ENCODE measurements at places on chromosomes 5 and 9.

- peak; percentile 80 for DNase-seq
Measured at GRCh38 chr9:128341435-128341849, 1.1 kb downstream of the SLC27A4 start.

- no peak for DNase-seq
Measured at GRCh38 chr9:16119261-16120230, 566.7 kb downstream of the CCDC171 start.

DNA sequence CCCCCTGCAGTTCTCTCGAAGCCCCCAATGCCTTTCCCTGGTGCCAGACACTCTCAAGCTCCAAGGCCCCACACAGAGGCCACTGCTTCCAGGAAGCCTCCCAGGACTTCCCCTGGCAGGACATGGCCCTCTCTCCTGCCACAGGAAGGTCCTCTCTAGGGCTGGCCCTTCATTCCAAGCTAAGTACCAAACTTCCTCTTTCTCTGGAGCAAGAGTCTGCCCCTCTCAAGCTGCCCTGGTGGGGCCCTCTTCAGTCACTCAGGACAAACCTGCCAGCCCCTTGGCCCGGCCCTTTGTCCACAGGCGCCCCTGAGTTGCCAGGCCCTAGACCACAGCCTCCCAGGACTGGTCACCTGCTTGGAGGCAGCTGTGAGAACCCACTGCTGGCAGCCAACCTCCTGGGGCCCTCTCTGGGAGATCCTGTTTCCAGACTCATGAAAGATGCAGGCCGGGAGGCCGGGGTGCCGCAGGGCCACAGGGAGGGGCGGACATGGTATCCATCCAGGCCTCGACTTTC lies 6.6 kb downstream of the NINJ1 start:
- DNase-seq = no peak

DNA sequence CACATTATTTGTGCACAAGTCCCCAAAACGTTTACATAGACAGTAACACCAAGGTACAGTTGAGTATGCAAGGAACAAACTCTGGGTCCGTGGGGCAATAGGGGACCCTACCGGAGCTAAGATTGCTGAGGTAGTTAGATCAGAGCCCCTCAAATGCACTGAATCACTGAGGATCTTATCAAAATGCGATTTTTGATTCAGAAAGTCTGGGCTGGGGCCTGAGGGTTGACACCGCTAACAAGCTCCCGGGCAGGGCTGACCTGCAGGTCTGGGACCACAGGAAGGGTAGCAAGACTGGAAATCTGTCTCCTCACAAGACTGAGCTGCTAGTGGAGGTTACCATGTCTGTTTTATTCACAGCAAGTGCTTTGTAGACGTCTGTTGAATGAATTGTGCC lies 1.8 kb upstream of the IL3 start:
- no peak for DNase-seq

GRCh38 chr5:128199104-128199503 lies 115.5 kb downstream of the SLC12A2 start:
- no peak for DNase-seq

DNA sequence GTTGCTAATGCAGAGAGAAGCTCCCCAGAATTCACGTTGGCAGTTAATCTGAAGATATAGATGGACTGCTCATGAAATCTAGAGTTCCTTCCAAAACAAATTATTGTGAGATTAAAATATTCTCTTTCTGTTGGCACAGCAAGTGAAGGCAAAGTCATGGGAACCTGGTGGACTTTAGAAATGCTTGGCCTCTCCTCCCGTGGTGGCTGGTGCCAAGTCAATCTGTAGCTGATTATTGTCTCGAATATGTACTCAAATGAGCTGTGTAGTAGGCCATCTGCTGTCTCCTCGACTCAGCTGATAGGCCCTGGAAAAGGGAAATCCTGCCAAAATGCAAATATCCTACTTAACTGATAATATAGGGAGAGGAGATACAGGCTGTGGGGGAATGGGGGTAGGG lies 69.3 kb downstream of the DAPK1 start:
- DNase-seq = no peak

- no peak for DNase-seq
Measured at GRCh38 chr9:133945977-133946753, 46.0 kb downstream of the VAV2 start.

DNA sequence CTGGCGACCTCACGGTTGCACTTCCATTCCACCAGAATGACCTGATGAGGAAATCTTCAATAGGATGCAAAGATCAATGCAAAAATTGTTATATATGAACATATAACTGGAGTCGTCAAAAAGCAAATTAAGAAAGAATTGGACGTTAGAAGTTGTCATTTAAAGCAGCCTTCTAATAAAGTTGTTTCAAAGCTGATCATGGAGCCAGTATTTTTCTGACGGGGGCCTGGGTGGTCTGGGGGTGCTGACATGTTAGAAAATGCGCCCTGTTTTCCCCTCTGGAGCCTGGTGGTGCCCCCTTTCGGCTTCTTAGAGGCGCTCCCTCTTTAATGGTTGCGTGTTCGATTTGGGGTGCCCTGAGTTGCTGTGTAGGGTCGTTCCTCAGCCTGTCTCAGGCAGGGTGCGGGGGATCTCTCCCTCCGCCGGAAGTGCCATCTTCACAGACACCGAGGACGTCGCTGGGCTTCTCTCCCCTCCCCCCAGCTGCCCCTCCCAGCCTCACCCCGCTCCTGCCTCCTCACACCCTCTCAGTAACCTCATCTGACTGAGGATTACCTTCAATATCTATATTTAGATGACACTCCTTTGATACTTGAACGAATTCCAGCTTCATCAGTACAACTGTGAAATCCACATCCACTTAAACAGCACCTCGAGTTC lies 18.3 kb downstream of the PTGES2 start:
- DNase-seq = no peak

DNA sequence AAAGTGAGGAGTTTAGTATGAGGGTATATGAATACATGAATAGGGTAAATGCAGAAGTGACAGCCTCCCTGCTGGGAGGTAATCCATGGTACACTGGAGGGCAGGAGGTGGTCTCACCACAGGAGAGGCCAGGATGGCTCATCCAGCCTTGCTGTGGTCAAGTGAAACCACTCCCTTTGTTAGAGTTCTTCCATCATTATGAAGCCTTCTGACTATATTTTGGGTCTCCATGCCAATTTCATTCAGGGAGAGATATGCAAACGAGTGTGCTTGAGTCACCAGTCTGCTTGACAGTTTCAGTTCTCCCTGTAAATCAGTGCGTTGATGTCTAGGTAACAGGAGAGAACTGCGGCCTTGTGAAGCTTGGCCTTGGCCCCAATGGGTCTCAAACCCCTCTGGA lies 16.4 kb downstream of the PPP3R2 start:
- no peak for DNase-seq

DNA sequence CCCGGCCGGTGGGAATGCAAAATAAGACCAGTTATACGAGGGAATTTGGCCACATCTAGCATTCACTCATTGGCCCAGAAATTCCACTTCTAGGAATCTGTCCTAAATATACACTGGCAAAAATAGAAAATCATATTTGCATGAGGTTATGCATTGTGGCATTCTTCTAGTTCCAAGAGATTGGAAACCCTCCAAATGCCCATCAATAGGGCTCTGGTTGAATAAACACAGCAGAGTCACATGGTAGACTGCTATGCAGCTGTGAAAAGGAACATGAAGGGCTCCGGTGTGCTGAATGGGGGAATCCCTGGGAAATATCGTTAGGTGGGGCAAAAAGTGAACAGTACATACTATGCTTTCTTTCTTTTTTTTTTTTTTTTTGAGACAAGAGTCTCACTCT lies 36.8 kb downstream of the PTGES start:
- DNase-seq = no peak

DNA sequence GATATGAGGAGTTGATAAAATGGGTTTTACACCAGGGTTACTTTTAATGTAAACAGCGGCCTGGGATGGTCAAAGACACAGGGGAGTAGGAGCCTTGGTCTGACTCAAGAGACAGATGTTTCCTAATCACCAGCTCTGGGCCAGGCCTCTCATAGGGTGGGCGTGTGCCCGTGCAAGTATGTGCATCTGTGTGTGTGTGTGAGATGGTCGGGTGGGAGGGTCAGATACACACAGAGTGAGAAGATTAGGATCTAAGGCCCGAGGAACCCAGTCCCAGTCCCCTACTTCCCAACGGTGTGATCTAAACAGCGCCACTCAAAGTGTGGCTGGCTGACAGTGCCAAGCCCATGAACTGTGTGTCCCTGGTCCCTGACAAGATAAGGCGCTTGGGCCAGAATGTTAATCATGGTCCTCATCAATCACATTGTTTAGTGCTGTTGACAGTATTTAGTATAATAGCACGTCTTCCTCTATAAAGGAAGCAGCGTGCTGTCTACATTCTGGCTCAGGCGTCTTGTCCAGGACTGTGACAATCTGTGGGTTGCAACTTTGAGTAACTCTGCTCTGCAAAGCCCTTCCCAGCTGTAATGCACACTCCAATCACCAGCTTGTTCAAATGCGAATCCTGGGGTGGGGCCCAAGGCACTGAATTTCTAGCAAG lies 173.7 kb downstream of the DAB2IP start:
- no peak for DNase-seq

DNA sequence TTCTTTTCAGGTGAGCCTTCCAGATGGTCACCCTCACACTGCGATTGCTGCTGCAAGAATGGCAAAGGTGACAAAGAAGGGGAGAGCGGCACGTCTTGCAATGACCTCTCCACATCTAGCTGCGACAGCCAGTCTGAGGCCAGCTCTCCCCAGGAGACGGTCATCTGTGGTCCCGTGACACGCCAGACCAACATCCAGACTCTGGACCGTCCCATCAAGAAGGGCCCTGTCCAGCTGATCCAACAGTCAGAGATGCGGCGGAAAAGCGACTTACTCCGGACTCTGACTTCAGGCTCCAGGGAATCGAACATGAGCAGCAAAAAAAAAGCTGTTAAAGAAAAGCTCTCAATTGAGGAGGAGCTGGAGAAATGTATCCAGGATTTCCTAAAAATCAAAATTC lies 303.0 kb downstream of the KCTD16 start:
- no peak for DNase-seq

- no peak for DNase-seq
Measured at GRCh38 chr9:111058166-111058565, 19.9 kb upstream of the LPAR1 start.

GRCh38 chr9:112348257-112349007 lies 15.0 kb upstream of the PTBP3 start:
- DNase-seq = peak; percentile 89

- DNase-seq = no peak
Measured at GRCh38 chr5:41956943-41957342, 31.9 kb downstream of the FBXO4 start.

DNA sequence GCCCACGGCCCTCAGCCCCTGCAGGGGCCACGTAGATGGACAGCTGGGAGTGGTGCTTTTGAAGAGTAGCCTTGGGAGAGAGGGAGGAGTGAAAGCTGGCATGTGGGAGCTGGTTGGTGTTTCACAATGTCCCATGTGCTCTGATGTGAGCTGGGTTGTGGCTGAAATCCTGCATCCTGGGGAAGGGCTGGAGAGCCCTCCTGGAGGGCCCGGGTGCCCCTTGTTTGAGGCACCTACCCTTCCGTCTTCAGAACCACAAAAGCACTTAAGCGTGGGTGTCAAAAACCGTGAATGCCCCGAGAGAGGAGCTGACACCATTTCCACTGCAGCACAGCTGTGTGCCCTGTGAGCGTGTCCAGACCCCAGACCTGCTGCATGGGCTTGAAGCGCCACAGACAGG lies 199.1 kb upstream of the ZNF618 start:
- no peak for DNase-seq

DNA sequence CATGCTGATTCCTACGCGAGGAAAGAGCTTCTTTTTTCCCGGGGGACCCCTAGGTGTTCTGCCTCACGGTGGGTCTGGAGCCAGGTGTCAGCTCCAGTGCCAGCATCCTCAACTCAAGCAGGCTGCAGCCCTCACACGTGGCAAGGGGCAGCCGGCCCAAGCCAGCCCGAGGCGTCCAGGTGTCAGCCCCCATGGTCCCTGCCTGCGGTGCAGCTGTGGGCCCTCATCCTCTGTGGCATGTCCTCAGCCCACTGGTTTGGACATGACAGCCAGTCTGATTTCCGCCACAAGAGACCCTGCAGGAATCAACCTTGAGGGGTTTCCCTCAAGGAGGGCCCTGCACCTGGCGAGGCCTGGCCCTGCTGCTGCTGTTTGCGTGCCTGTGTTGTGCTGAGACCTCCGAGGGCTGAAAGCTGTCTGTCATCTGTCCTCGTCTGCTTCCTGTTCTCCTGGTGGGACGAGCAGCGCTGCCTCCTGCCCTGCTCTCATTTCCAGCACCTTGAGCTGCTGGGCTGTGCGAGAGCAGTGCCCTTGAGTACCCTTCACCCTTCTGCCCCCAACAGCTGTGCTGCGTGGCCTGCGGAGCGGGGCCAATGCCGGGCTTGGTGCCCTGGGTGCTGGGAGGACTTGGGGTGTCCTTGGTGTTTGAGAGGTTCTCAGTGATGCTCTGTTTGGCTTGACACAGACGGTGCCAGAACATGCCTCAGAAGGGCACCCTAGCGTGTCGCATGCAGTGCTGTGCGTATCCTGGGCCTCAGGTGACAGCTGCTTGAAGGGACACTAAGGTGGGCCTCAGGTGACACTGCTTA lies 137.6 kb downstream of the CACNA1B start:
- no peak for DNase-seq

DNA sequence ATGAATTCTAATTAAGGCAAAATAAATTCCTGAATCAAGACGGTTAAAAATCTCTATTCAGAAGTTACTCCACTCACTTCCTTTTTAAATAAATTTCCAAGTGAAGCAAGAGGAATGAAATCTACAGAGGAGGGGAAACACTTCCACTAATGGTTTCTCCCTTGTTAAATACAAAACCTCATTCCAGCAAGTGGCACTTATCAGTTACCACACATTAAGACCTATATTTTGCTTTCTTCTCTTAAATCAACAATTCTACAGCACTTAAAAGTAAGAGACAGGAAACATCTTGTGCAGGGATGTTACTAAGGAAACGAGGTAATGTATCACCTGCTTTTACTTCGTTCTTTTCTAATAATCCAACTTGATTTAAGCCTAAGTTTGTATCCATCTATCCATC lies 172.6 kb downstream of the RAPGEF6 start:
- DNase-seq = no peak

- DNase-seq = no peak
Measured at GRCh38 chr5:173974688-173975239, 14.2 kb upstream of the C5orf47 start.

DNA sequence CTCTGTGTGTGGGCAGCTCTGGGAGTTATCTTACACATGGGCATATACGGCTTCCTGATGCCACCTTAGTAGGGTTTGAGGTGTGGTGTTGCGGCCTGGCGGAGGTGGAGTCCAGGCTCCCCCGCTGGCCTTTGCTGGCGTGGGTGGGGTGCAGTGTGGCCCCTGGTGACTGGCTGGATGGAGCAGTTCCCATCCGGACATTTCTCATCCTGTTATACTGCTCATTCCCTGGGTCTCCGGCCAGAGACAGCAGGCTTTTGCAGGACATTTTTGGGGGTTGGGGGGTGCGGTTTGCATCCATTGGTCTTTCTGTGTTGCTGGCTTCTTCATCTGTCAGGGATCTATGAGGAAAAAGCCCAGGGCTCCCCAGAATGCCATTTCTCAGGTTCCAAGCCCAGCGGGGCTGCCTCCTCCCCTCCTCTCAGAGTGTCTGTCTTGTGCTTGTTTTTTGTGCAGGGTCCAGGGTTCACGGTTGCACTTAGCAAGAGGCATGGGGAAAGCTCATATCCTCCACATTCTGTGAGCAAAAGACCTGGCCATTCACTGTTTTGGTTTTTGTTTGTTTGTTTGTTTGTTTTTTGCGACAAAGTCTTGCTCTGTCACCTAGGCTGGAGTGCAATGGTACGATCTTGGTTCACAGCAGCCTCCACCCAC lies 22.3 kb downstream of the NDUFS6 start:
- DNase-seq = no peak

GRCh38 chr9:107283623-107284616 lies 841 bp downstream of the RAD23B start:
- DNase-seq = peak; percentile 97

GRCh38 chr5:64811050-64811640 lies 42.4 kb downstream of the CWC27 start:
- DNase-seq = peak; percentile 4

- no peak for DNase-seq
Measured at GRCh38 chr5:178355671-178356070, 123.1 kb upstream of the PHYKPL start.
